ENCODE measurements at places on chromosomes 16 and 17.
A peak's percentile ranks its signal among the peaks of the same experiment; 100 is the strongest.

- DNase-seq, result no peak
Observed at GRCh38 chr17:82043507-82043906, 6.0 kb upstream of the DCXR start.

DNA sequence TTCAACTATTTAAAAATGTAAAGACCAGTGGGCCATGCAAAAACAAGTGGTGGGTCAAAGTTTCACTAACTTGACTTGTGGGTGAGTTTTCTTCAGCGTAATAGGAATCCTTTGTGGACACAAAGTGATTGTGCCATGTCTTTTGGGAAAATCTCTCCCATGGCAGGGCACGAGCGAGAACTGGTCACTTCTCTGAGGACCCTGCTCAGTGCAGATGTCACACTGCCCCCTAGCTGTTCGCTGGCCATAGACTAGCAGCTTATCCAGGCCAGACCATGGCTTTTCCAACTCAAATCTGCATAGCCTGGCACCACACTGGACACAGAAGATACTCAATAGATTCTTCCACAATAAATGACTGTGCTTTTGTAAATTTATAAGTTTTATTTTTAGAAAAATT, 306.0 kb upstream of the CCL2 start:
- no peak for DNase-seq

GRCh38 chr17:59093702-59094231, 12.9 kb downstream of the TRIM37 start:
- peak; percentile 21 for DNase-seq

GRCh38 chr17:34837876-34838478, 123.3 kb downstream of the CCT6B start:
- DNase-seq, result no peak

GRCh38 chr16:19382084-19382801, 35.4 kb upstream of the TMC5 start:
- DNase-seq, result no peak

DNA sequence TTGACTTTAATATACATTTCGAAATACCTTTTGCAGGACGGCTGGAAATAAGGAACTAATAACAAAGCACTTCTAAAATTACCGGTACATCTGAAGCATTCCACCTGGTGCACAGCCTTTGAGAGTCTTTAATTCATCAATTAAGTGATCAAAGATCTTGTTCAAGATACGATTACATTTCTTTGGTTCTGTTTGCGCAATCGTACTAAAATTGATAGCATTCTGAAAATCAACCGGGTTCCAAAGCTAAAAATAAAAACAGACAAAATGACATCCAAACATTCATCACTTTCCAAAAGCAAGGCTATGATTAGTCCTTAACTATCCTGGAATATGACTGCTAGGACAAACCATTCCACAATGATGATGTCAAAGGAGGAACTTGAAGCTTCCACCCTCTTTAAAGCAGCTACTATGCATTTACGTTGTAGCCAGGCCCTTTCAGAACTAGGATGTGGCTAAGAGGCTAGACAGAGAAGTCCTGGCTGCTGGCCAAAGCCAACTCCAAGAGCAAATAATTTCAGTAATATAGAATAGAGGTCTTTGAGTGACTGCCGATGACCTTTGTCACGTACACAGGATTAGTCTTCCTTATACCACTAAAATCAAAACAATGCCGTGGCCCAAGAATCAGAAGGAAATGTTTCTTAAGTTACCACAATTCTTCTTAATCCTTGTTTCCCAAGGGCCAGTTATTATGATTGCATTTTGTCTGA, 299.8 kb upstream of the PSMD7 start:
- DNase-seq, result no peak

- DNase-seq, result no peak
Observed at GRCh38 chr16:83574388-83574787, 233.4 kb upstream of the HSBP1 start.

DNA sequence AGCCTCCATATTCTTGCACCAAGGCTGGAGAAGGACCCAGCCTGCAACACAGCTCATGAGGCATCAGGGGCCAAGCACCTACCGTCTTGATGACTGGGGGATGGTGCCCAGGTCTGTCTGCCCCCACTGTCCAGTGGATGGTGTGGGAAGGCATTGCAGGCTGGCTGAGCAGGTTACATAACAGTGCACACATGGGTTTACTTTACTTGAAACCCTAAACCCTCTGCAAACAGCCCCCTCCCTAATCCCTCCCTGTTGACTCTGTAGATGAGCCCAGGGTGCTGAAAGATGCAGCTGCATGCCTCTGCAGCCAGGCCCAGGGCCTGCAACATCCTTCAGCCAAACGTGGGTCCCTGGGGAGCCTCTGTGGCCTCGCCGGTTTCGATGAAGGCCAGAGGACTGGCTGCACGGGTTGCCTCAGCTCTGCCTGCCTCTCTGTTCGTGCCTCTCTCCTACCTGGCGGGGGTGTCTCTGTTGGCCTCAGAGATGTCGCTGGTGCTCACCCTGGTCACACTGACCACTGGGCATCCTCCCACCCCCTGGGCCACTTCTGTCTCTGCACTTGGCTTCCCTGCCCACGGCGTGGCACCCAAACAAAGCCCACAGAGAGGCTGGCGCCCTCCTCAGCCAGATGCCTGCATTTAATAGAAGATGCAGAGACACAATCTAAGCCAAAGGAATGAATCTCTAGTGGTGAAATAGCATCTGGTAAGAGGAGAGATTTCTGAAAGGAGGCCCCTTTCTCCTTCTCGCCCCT, 95.1 kb downstream of the METRNL start:
- DNase-seq, result peak; percentile 50

- DNase-seq, result no peak
Observed at GRCh38 chr17:73495641-73496040, 148.6 kb downstream of the SDK2 start.

GRCh38 chr16:22189473-22190080, 16.5 kb upstream of the EEF2K start:
- DNase-seq, result peak; percentile 60

GRCh38 chr17:65533056-65533745, 28.2 kb downstream of the AXIN2 start:
- no peak for DNase-seq

Measured in ovary (tissue), 10 donors.